GM23248 (cell line): ENCODE measurements at places on chromosomes 12 and 14.

GRCh38 chr12:115687094-115687493 lies 590.4 kb downstream of the MED13L start:
- DNase-seq: no peak

DNA sequence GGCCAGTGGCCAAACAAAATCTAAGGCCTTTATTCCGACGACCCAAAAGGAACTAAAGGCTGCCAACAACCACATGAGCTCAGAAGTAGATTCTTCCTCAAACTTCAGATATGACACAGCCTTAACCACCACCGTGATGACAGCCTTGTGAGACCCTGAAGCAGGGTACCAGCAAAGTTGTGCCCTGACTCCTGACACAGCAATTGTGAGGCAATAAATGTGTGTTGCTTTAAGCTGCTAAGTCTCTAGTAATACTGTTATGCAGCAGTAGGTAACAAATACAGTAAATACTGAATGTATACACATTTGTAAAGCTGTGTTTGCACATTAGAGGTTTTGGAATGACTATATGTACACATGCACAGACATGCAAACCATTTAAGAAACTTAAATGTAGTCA lies 10.7 kb upstream of the SLC6A13 start:
- DNase-seq: no peak

- DNase-seq: no peak
These were observed 25.8 kb downstream of the KTN1 start for GRCh38 chr14:55605793-55606192.

DNA sequence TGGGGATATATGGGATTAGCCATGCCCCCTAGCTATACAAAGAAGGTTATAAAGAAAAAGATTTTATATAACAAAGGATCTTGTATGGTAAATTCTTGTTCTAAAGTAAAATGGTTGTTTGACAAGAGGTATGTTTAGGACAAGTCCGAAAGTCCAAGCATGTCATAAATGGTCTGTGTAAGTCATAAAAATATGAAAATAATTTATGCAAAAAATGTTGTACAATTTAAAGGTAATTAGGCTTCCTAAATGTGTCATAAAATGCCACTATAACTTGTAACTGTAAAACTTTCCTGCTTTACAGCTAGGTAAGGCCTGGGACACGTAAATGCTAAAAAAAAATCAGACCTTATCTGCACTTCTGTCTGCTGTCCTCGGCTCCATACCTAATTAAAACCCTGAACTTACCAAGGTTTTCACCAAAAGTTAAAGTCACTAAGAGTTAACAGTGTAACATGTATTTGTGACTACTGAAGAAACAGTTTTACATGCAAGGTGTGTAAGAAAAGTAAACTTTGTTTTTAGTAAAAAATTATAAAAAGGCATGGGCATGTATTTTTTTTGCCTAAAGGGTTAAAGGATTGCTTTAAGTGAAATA lies 110.0 kb upstream of the RESF1 start:
- DNase-seq: no peak

GRCh38 chr14:103318750-103319419 lies 15.2 kb upstream of the EIF5 start:
- DNase-seq: no peak

DNA sequence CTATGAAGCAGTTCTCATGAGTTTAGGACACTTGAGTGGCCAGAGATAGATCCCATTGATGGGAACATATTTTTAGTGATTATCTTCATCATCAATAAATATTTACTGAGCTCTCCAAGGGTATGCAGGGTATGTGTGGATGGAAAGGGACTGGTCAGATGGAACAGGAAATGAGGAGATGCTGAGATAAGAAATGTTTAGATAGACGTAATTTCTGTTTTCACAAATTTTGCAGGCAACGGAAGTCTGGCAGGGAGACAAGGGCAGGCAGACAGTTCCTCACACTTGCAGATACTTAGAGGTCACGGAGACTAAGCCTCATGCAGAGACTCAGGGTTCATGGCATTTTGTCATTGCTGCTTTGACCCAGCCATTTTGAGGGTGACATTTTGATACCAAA lies 24.3 kb downstream of the BCL2L14 start:
- DNase-seq: no peak

DNA sequence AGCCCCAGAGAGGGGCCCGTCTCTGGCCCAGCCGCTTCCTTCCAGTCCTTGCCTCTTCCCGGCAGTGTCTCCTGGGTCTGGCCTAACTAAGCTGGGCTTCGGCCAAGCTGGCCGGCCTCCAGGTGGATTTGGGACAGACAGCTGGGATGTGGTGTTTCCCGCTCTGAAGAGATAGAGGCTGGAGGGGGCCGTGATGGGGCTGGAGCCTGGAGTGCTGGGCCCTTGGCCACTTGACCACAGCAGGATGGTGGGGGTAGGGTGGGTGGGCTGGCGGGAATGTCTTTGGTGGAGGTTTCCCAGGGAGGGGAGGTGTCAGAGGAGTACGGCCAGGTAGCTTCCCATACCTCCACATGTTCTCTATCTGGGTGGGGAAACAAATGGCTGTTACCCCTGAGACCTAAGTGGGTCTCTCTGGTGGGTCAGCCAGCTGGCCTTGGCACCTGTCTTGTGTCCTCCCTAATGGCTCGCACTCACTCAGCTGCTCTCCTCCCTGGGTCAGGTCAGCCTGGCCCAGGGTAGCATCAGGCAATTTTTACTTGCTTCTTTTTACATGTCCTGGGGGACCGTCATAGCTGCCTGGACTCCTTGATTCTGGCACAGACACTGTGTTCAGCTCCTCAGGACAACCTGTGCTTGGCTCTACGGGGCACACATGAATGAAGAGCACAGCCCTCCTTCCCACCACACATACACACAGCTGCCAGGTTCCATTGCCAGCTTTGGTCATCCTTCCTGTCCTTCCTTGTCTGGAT lies 19.8 kb upstream of the PGF start:
- DNase-seq: no peak
